ENCODE measurements at places on chromosomes 6 and 20.

- DNase-seq, result no peak
These were observed 141.1 kb downstream of the CEBPB start for GRCh38 chr20:50331469-50332363.

DNA sequence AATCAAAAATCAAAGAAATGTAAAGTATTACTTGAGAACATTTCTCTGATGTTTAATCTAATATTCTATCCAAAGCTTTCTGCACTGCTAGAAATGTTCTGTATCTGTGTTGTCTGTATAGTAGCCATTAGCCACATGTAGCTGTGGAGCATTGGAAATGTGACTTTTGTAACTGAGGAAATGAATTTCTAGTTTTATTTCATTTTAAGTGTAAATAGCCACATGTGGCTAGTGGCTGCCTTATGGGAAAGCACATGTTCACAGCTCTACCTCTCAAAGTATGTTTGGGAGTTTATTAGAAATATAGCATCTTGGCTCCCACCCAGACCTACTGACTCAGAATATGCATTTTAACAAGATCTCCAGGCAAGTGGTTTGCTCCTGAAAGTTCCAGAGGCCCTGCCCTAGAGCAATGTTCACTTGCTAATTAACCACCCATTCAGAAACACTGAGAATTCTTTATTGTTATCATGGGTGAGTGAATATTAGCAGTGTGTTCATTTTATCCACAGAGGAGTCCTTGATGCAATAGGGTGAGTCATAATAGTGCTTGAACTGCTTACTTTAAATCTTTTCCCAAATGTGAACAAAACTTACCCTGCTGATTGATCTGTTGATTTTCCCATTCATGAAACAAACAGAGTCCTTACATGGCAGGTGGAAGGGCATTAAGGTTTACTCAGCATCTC, 282.7 kb downstream of the PLCB1 start:
- no peak for DNase-seq

GRCh38 chr20:25507385-25508082, 77.8 kb downstream of the NINL start:
- DNase-seq, result no peak

DNA sequence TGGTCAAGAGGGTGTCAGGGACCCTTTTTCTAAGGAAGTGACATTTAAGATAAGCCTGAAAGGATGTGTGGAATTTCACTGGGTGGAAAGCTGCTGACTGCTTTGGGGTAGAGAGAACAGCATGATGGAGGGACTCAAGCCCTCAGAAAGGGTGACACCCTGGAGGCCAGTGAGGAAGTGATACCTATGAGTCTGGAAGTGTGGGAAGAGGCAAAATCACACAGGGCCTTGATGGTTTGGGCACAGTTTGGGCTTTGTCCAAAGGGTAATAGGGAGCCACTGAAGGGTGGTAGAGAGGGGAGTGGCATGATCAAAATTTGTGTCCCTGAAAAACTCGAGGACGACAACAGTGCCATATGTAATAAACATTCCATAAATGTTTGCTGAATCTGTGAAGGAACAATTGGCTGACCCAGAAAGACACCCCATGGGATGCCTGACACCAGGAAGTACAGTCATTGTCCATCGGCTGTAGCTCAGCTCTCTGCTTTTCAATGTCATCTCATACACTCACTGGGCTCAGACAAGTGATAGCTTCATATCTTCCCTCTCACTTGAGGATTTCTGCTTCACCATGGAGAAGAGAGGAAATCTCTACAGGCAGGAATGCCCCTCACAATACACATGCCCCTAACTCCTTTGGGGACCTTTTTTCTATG, 21.3 kb downstream of the CASS4 start:
- no peak for DNase-seq

GRCh38 chr6:127085181-127085580, 33.3 kb upstream of the RSPO3 start:
- DNase-seq, result no peak

Measured in stimulated activated naive CD4-positive, alpha-beta T cell treated with Interleukin-2 at 50 U/mL for 16 hours (primary cell).